ENCODE measurements at places on chromosomes 16 and 17. TPM values are rescaled to one million over a fixed set of nuclear protein-coding genes. Genes with fewer than 3 reads are reported as not detected.
A peak's percentile ranks its signal among the peaks of the same experiment; 100 is the strongest.

DNA sequence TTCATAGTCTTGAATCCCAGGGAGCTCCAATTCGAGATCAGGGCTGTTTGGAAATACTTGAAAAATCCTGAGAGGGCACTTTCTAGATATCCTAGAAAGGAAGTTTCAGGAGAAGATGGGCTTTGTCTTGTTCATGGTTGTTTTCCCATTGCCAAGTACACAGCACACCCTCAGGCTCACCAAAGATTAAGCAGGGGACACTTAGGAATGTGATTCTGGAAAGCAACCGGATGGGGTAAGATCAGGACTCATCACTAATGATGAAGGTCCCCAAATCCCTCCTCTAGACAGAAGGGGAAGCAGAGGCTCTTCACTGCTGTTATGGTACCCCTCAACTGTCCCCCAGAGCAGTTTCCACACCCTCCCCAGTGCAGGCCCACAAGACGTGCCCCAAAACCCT lies 40.7 kb downstream of the VAC14 start:
- DNase-seq = no peak

- no peak for DNase-seq
Observed at GRCh38 chr17:40478486-40478885, 22.9 kb downstream of the TNS4 start.

ARHGDIG gene
- polyA plus RNA-seq = 5.6 TPM

- DNase-seq = no peak
Observed at GRCh38 chr17:30590081-30590733, 113.0 kb downstream of the GOSR1 start.

GRCh38 chr17:8185582-8186445 lies 4.2 kb downstream of the BORCS6 start:
- DNase-seq = no peak

- DNase-seq = peak; percentile 48
Observed at GRCh38 chr17:39979893-39980350, 685 bp upstream of the PSMD3 start.

DNA sequence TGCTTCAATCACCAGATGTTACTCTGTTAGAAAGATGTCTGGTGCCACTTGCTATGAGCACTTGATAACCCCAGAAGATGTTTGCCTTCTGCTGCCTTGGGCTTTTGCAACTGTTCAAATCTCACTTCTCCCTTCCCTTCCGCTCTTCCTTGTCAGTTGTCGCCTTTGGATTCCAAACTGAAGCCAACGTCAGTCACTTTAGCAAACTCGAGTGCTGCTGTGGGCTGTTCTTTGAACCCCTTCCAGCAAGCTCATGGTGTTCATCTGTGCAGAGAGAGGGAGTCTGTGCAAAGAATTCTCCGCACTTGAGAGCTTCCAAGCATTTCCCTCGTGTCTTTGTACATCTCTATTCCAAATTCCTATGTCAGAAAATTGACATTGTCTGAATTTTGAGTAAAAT lies 879.4 kb downstream of the CDH11 start:
- no peak for DNase-seq

DNA sequence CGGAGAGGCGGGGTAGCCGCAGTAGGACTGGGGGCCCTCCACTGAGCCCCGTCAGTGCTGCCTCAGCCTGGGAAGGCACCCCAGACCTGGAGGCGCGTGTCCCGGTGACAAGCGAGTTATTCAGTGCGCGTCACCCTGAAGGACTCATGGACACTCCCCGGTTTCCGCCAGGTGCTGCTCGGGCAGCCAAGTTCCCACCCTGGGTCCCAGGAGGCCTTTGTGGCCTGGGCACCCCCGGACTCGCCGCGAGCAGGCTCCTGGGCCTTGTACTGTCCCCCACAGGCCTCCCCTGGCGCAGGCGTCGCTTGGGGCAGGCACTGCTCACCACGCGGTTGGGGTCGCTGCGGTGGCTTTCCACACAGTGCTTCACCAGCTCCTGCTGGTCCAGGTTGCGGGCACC lies 7.6 kb downstream of the RNF166 start:
- no peak for DNase-seq

- no peak for DNase-seq
Observed at GRCh38 chr17:78722246-78722761, 59.8 kb downstream of the CYTH1 start.

KRT39 gene
- not detected for polyA plus RNA-seq

FOXC2 gene
- polyA plus RNA-seq = 38.0 TPM
